ENCODE measurements at places on chromosomes 12 and 14.
A peak's percentile ranks its signal among the peaks of the same experiment; 100 is the strongest.

GRCh38 chr12:129190827-129191226 lies 337.5 kb downstream of the GLT1D1 start:
- no peak for DNase-seq

GRCh38 chr12:116295327-116296263 lies 18.1 kb upstream of the MED13L start:
- no peak for DNase-seq

GRCh38 chr14:54629635-54630360 lies 62.9 kb downstream of the SAMD4A start:
- no peak for DNase-seq

GRCh38 chr12:851913-852312 lies 97.6 kb downstream of the RAD52 start:
- peak; percentile 29 for DNase-seq

DNA sequence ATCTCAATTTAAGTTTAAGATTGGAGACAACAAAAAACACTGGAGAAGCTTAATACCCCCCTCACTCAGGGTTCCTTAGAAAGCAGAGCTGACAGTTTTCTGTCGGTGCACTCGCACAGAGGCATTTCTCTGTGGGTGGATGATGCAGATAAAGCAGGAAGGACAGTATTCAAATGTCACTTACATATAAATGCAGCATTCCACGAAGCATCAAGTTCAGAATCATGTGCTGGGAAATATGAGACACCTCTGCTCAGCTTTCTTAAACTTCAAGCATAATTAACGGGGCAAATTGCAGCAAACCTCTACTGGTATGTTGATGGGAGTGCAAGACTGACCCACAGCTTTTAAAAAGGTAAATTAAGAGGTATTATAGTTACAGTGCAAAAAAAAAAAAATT lies 68.7 kb downstream of the DICER1 start:
- no peak for DNase-seq

GRCh38 chr12:87310126-87310525 lies 719.1 kb downstream of the C12orf50 start:
- no peak for DNase-seq
